Activated CD4-positive, alpha-beta T cell treated with anti-CD3 and anti-CD28 coated beads, Interleukin-2, Interleukin-6, amounts not matched to agents 100 ng/mL and 50 ng/mL, durations not matched to agents 16 hours and 8 hours (primary cell): ENCODE measurements at places on chromosomes 2 and 18.

GRCh38 chr2:122167515-122167914 lies 412.1 kb downstream of the TSN start:
- no peak for DNase-seq

DNA sequence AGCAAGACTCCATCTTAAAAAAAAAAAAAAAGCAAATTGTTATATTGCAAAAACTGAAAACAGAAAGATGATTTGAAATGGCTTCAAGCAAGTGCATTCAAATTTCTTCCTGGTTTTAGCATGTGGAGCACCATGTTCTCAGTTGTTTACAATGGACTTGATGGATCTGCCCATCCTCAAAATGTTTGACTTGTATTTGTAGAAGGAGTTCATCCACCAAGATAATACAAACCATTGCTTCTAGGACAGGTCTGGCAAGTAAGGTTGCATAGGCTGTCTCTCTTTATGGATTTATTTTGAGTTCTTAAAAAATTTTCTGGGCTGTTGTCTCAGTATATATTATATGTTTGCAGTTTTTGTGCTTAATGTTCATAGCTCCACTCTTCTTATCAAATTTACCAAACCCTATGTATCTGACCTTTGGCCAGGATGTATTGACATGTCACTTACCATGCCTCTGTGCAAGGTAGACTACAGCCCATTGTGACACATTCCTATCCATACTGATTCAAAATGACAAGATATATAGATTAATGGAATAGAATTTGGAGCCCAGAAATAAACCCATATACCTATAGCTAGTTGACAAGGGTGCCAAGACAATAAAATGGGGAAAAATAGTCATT lies 21.7 kb upstream of the ZCCHC2 start:
- DNase-seq, result no peak

DNA sequence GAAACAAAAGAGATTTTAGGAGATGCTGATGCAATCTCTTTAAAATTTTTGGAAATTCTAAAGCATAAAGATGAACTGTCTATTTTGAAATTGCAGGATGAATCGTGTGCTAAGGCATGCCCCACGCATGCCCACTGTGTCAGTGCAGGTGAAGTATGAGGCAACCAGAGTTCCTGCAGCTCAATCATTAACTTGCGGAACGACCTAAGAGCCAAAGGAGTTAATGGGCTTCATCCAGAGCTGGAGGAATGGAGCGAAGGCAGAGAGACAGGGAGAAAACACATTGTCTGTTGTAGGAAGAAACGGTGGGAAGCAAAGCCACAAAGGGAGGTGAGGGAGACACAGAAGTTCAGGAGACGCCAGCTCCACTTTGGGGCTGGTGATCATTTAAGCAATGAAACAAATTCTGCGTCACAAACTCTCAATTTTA lies 265.2 kb downstream of the CCDC85A start:
- no peak for DNase-seq

- no peak for DNase-seq
Observed at GRCh38 chr2:54628957-54629356, 94.5 kb upstream of the EML6 start.

DNA sequence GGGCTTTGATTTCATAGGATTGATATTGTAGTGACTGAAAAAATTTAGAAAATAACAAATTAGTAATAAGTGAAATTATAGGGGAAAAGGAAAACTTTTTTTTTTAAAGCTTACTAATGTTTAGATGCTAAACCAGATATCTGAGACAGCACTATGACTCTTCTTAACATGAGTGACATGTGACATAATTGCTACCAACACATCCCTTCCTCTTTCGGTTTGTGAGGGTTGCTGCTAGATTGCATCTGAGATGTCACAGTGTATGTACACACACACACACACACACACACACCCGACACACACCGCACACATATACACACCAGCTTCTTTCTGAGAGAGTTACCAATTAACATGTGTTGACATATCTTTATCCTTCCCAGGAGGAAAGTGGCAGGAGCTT lies 18.0 kb downstream of the RAPGEF4 start:
- DNase-seq, result no peak
